ENCODE measurements at places on chromosomes 7 and 10.

GRCh38 chr7:28939844-28940544, 18.1 kb downstream of the TRIL start:
- no peak for DNase-seq

DNA sequence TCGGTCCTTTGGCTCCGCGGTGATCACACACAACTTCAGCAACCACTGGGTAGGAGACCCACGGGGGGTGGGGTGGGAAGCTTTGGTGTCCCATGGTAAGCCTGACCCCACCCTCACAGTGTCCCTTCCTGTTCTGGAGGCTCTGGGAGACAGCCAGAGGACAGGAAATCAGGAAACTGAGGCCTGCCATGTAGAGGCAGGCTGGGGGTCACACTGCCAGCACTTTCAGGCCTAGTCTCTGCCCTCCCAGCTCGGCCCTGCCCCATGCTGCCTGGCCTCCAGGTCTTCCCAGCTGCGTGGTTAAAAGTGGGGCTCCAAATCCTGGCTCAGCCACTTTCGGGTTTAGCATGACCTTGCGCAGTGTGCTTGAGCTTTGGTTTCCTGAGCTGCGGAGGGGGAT, 10.9 kb downstream of the AQP1 start:
- peak; percentile 5 for DNase-seq

GRCh38 chr7:52959336-52959735, 76.1 kb upstream of the POM121L12 start:
- DNase-seq: no peak

GRCh38 chr10:126270111-126270510, 118.2 kb downstream of the ADAM12 start:
- no peak for DNase-seq

GRCh38 chr7:81590131-81590530, 179.7 kb downstream of the HGF start:
- no peak for DNase-seq

- DNase-seq: no peak
Observed at GRCh38 chr7:22216832-22217475, 140.0 kb downstream of the RAPGEF5 start.

GRCh38 chr10:95172851-95173250, 21.2 kb upstream of the ACSM6 start:
- DNase-seq: no peak

DNA sequence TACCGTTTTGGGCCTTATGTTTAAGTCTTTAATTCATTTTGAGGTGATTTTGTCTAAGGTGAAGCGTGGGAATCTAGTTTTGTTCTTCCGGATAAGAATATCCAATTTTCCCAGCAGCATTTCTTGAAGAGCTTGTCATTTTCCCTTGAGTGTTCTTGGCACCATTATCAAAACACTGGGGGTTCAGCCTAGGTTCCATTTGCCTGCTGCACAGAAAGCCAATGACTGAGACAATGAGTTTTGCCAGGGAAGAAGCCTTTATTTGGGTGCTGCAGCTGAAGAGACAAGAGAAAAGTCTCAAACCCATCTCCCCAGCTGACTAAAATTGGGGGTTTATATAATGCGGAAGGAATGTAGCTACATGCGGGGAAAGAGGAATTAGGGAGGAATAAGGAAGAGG, 287.2 kb upstream of the FZD1 start:
- DNase-seq: no peak

DNA sequence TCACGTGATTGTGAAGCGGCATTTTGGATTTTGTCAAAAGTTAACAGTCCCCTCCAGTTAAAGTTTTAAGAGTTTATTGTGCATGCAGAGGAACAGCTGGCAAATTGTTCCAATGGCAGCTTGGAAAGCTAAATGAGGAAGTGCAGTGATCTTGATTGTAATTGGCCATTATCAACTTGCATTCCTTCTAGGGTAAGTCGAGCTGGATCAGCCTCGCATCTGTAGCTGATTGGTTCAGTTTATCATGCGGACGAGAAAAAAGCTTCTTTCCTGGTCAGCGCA, 566 bp downstream of the ZNF789 start:
- no peak for DNase-seq

DNA sequence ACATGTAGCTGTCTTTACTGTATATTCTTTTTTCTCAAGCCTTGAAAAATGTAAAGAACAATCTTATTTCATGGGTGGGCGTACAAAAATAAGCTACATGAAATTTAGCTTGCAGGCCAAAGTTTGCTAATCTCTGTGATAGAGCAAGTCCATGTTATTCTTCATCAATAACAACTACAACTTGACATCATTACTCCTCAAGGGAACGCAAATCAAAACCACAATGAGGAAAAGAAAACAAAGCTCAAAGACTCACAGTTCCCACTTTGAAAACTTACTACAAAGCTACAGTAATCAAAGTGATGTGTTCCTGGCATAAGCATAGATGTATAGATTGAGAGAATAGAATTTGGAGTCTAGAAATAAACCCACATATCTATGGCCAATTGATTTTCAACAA, 62.5 kb downstream of the GNA12 start:
- no peak for DNase-seq

DNA sequence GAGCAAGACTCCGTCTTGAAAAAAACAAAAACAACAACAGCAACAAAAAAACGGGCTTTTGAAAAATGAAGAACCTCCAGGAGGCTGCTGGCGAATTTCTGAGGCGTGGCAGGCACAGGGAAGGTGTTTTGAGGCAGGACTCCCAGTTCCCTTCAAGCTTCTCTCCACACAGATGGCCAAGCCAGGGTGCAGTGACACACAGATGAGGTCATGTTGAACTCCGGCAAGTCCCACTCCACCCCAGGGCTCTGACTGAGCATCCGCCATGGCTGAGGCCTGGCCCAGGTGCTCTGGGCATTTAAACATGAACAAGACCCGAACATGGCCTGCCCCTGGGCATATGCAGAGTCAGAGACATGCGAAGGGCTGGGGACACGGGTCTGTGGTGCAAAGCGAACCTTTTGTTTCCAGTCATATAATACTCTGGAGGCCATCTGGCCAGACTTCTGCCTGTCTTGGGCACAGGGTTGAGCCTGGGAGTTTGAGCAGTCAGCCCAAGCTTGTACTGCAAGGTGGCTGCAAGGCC, 514.6 kb upstream of the FOXK1 start:
- DNase-seq: no peak

DNA sequence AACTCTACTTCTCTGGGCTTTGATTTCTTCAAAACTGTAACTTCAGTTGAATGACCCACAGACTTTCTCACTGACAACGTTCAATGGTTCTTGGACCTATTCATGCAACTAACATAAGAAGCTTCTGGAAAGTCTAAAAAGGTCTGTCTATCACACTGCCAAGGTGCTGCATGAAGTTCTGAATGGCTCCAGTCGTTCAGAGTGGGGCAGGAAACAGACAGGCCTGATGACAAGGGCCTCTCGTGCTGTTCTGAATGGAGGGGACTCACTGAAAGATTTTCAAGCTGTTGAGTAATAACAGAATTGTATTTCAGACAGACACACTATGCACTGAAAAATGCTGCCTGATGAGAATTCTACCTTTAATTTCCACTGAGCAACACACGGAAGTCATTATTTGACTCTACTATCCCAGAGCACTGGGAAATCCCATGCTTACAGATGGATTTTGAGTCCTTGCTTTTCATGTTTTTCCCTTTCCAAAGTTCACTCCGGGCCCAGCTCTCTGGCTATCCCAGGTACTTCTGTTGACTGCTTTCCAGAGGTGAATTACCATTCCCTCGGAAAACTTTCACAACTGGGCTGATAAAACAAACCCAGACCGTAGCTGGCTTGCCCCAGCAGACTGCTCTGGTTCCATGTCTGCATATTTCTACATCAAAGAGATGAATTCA, 204.9 kb upstream of the FRMD4A start:
- DNase-seq: no peak

DNA sequence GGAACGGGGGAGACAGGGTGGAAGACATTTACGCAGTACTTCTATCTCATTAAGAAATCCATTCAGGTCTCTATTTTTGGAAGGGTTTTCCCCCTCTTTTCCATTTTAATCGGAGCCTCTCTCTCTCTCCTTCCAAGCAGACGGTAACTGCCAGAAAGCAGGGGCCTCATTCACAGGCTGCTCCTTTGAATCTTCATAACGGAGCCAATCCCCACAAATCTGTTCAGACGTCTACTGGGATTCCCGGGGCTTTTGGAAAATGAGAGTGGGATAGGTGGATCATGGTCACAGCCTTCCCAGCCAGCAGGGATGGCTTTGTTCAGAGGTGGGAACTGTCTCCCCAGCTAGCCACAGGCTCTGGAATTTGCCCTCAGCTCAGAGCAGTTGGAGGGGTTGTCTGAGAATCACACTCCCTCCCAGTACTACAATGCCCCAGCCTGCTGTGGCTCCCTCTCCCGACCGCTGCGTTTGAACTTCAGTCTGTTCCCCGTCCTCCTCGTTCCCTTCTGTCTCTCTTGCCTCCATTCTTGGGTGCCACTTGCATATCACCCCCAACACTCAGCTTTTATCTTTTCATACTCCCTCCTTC, 413.6 kb downstream of the PLXNA4 start:
- DNase-seq: no peak

- no peak for DNase-seq
Observed at GRCh38 chr10:49519717-49520116, 19.2 kb downstream of the ERCC6 start.

GRCh38 chr10:118926072-118926417, 103.5 kb upstream of the NANOS1 start:
- no peak for DNase-seq

- no peak for DNase-seq
Observed at GRCh38 chr10:63700631-63701156, 179.5 kb downstream of the REEP3 start.

DNA sequence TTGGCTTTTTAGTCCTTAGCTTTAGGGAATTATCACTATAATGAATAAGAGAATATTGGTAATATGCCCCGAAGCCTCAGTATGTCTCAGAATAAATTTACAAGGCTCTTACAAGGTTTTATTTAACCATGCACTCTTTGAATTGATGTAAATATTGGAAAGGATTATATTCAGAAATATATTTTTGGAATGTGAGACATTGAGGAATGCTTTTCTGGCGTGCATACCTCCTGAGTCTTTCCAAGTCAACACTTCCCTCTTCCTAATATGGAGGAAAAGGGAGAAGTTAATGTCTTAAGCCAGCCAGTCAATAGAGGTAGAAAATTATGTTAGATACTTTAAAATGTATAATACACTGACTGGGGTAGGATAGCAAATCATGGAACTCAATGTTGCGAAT, 1.2 kb upstream of the OR2F1 start:
- DNase-seq: no peak

DNA sequence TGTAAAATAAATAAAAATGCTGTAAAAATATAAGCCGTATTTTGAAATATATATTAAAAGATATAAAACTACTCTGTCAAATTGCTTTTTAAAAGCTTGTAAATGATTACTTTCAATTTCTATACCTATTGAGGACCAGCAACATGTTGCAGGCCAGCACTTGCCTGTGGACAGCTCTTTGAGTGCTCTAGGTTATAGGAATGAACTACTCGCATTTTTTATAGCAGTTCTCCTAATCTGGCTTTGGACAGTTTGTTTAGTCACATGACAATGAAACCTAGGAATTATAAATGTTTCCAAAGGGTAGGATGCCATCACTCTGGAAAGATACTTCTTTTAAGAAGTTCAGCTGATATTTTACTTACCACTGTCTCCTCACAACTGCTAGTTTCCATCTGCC, 117.7 kb upstream of the PTPRZ1 start:
- DNase-seq: no peak

DNA sequence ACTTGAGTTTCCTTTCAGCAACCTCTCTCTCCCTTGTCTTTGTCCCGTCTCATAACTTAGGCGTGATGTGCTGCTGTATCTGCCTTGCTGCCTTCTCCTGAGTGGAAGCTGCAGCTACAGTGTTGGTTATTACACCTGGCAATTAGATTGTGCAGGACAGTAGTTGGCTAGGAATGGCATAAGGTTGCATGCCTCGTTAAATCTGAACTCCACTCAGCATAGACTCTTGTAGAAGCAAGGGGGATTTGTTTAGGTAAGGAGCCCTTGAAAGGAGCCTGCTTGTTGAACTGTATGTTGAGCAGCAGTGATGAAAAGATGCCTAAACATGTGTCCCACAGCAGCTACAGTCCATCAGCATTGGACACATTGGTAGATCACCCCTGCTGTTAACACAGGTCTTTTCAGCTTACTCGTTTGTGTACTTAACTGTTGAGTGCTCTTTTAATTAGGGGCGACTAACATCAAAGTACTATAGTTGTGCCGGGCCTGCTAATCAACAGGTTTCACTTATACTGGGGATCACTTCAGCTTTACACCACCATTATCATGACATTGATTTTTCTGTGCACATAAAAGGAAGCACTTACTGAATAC, 225.0 kb downstream of the AUTS2 start:
- DNase-seq: no peak

DNA sequence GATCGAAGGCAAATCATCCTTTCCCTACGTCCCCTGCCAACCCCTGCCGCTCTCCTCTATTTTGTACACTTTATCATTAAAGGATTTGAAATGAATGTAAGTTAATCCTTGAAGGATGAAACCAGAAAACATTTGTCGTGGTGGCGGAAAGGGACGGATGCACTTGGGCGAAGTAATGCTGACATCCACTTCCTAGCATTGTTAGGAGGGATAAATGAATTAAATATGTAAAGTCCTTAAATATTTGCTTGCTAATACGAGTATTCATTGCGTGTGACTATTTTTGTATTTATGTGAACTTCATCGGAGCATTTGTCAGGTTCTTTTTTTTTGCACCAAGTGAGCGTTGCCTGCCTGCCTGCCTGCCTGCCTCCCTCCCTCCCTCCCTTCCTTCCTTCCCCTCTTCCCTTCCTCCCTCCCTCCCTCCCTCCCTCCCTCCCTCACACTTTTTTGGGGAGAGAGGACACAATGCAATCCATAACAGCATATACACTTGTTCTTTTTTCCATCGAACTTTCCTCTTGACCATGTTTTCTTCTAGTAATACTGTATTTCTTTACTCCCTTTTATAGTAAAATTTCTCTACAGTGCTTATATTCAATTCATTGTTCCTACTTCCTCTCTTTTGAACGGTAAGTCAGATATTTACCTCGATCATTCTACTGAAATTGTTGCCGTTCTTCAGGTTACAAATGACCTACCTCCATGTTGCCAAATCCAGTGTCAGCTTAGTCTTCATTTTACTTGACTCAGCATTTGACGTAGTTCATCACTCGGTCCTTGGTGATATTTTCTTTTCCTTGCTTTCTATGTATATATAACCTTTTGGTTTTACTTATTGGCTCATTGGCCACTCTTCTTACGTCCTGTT, 831 bp downstream of the CCDC7 start:
- DNase-seq: no peak

Data from activated CD8-positive, alpha-beta memory T cell treated with anti-CD3 and anti-CD28 coated beads, Interleukin-2, amount 50 U/mL, for 4 hours (primary cell).